ENCODE measurements at places on chromosomes 6 and 20. TPM values are rescaled to one million over a fixed set of nuclear protein-coding genes. Genes with fewer than 3 reads are reported as not detected.

The FAM217B gene
- 35.6 TPM for total RNA-seq

The LY6G5C gene
- total RNA-seq, result 4.7 TPM

The RAD21L1 gene
- not detected for total RNA-seq

The ZFP57 gene
- total RNA-seq, result 2.7 TPM

The NHSL1 gene
- total RNA-seq, result 0.86 TPM

The PMEPA1 gene
- 0.57 TPM for total RNA-seq

The JAG1 gene
- 1.3 TPM for total RNA-seq

The CYP24A1 gene
- not detected for total RNA-seq

The C6orf58 gene
- total RNA-seq, result 0.16 TPM

The STX16 gene
- total RNA-seq, result 99.9 TPM

GRCh38 chr6:112590326-112590725 is 243.2 kb downstream of the RFPL4B start:
- no peak for DNase-seq

DNA sequence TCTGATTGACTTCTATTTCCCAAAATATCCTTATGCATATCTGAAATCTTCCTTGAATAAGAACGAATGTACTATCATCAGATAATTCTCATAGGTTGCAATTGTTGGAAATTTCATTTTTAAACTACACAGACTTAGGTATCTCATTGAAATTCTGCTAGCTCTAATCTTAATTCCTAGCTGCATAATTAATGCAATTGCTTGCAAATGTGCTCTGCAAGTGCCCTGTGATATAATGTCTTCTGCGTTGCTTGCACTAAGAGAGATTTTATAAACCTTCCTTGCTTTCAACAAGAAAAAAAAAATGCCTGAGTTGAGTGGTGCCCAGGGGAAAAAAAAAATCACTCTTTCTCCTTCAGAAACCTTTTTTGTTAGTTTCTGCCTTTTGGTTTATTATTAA is 354.9 kb downstream of the TFAP2A start:
- DNase-seq, result no peak

GRCh38 chr6:73368675-73369074 is 1.0 kb downstream of the OOEP start:
- DNase-seq, result no peak

DNA sequence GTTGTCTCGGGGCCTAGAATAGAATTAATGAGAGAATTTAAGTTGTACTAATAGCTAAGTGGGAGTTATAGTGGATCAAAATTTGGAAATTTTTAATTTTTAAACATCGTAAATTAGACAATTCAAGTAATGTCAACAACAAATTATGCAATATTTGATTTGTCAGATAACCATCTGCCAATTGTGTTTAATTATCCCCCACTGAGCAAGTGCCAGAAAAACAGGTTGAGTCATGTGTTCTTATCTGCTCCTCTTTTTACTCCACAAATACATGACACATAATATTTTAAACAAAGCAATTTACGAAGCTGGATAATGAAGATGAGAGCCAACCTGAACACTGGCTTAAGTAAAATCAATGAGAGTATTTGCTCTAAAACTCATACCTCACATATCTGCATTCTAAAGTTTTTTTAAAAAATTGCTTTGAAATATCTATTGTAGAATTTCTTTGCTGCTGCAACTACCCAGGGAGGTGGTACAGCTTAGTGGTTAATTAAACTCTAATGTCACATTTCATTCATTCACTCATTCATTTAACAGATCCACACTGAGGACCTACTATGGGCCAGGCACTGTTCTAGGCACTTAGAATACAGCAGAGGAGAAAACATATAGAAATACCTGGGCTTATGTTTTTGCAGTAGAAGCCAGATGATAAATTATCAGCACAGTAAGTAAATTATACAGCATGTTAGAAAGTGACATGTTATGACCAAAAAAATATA is 57.1 kb upstream of the MAP7 start:
- DNase-seq, result no peak

GRCh38 chr20:8853805-8854338 is 215.0 kb upstream of the PLCB4 start:
- DNase-seq, result no peak

DNA sequence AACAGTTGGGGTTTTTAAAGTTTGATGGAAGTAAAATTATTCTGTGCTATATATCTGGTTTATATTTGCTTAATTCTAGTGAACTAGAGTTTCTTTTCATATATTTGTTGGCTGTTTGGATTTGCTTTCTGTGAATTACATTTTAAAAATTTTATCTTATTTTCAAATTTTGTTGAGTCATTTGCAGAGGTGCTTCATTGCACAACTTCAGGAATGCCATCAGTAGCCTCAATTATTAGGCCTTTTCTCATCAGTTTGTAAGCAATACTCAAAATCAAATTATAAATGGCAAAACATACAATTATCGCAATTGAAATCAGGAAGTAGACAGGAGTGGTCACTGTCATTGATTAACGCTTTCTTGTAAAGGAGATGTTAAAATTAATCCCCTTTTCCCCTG is 96.9 kb downstream of the UBE3D start:
- no peak for DNase-seq

- DNase-seq, result no peak
Observed at GRCh38 chr6:40426346-40427066, 160.7 kb downstream of the LRFN2 start.

DNA sequence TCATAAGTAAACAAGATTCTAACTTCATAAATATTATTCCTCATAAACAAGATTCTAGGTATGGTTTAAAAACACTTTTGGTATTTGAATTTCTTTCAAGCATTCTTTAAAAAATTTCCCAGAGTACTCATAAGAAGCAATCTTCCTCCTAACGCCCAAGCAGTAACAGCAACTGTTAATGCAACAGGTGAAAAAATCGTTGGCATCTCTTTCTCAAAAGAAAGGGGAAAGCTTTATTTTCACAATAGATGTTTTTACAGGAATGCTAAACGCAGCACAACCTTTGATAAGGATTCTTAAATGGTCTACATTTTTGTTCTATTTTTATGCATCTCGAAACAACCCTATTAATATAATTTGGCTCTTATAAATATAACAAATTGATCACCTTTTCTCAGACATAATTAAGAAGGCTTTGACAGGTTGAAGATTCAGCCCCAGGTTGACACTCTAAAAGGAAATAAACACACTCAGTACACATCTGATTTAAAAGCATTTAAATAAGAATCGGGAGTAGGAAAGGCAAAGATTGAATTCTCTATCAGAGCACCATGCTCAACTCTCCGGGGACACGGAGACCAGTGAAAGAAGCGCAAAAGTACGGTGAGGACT is 634 bp downstream of the AHI1 start:
- DNase-seq, result no peak

DNA sequence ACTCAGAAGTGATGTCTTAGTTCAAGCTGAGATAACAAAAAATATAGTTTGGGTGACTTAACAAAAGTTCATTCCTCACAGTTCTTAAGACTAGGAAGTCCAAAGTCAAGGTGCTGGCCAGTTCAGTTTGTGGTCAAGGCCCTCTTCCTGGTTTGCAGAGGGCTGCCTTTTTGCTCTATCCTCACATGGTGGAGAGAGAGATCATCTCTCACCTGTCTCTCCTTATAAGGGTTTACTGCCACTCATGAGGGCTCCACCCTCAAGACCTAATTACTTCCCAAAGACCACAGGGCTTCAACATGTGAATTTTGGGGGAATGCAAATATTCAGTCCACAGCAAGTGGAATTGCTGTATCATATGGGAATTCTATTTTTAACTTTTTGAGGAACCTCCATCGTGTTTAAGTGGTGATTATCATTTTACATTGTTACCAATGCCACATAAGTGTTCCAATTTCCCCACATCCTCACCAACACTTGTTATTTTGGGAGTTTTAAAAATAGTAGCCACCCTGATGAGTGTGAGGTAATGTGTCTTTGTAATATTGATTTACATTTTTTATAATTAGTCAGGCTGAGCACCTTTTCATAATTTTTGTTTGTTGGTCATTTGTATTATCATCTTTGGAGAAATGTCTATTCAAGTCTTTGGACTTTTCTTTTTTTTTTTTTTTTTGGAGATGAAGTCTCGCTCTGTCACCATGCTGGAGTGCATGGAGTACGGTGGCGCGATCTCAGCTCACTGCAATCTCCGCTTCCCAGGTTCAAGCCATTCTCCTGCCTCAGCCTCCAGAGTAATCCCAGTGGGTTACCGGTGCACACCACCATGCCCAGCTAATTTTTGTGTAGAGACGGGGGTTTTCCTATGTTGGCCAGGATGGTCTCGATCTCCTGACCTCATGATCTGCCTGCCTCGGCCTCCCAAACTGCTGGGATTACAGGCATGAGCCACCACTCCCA is 112.2 kb downstream of the SESN1 start:
- no peak for DNase-seq

- no peak for DNase-seq
Observed at GRCh38 chr20:51757226-51757625, 11.0 kb downstream of the ATP9A start.

DNA sequence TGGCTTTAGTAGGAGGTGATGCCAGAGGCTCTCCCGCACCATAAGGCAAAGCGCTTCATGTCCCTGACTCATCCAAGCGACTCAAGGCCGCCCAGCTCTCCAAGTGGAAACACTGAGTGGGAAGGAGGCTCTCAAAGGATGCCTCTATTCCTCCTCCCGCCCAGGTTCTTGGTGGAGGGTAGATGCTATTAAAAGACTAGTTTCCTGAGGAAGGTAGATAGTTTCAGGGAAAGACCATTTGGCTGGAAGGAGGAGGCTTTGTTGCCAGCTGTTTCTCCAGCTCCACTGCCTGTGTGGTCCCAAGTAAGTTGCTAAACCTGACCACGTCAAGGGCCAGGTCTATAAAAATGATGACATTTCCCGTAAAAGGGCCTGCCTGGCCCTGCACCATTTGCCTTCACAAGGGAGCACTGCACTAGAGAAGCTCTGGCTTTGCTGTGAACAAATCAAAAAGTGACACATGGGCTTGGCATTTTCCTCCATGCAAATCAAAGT is 48.2 kb downstream of the GMDS start:
- no peak for DNase-seq

DNA sequence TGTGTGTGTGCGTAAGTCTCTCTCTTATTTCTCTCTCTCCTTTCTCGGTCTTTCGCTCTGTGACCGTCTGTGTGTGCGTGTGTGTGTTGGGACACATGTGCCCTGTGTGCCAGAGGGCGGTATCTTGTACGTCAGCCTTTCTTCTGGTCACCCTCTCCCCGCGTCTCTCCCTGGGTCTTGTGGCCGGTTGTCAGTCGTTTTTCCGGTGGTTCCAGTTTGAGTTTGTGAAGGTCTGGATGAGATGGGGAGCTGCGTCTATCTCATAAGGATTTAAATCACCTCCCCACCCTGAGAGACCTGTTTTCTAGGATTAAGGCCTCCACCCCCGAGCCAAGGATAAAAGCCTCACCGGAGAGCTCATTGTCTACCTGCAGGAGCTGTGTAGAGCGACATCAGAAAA is 295.5 kb upstream of the ZNF337 start:
- DNase-seq, result no peak

- no peak for DNase-seq
Observed at GRCh38 chr6:129267028-129267427, 384.1 kb downstream of the LAMA2 start.

DNA sequence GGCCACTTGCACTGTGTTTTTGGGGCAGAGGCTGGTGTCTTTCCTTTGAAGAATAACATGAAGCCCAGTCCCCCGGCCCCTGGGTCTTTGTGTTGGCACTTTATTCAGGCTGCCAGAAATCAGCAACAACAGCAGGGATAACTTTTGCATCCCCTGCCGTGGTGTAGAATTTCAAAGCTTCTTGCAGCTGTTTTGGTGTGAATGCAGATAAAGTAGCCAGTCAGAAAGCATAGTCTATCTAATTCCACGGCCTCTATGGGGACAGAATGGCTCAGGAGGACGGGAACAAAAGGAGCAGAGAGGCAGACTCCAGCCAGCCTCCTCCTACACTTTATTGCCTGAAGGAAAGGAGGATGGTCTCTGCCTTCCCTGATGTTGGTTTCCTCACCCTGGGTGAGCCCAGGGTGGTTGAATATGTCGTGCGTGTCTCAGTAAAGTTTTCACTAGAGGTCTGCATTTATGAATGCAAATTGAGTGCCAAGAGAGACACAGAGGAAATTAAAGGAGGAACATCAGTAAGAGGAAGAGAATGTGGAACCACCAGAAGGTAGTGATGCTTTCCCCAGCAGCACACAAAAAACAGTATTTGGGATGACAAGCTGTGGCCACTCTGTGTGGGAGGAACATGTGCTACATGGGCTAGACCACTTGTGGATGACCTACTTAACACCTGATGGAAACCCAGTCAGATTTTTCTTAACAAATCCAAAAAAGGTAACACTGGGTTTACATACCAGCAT is 125.9 kb upstream of the TRAF3IP2 start:
- DNase-seq, result no peak

Data from activated T-helper 1 cell treated with anti-CD3 and anti-CD28 coated beads, Interleukin-12 subunit alpha, Interleukin-12 subunit beta, Interleukin-2, Interleukin-4 antibody, amounts not matched to agents 30 ng/mL and 10 ng/mL and 1 ng/mL, durations not matched to agents 14 hours and 24 hours and 36 hours (primary cell).